EL (cell line): ENCODE measurements at places on chromosomes 16 and 17.
A peak's percentile ranks its signal among the peaks of the same experiment; 100 is the strongest.

- no peak for DNase-seq
These were observed 238.5 kb downstream of the ZFHX3 start for GRCh38 chr16:72809446-72809845.

GRCh38 chr17:72922219-72922618 is 170.3 kb downstream of the SLC39A11 start:
- no peak for DNase-seq

GRCh38 chr16:15641753-15642556 is 999 bp downstream of the MARF1 start:
- no peak for DNase-seq

DNA sequence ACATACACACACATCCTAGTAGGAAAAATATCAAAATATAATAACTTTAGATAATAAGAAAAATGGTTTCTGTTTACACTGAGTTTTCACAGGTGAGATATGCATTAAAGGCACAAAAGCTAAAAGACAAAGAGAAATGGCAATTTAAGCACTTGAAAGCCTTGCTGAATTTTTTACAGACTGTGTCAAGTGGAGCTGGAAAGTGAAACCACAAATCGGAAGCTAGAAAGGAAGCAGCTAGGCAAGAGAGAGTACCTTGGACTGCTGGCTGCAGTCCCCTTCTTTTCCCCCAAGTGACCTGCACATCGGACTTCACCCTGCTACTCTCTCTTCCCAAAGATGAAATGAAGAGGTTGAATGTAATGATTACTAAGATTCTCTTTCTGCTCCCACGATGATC is 135.1 kb downstream of the CDH13 start:
- DNase-seq = peak; percentile 51

- DNase-seq = no peak
These were observed 23.6 kb upstream of the OR1F1 start for GRCh38 chr16:3164121-3164991.
